ENCODE measurements at places on chromosomes 12 and 14.

DNA sequence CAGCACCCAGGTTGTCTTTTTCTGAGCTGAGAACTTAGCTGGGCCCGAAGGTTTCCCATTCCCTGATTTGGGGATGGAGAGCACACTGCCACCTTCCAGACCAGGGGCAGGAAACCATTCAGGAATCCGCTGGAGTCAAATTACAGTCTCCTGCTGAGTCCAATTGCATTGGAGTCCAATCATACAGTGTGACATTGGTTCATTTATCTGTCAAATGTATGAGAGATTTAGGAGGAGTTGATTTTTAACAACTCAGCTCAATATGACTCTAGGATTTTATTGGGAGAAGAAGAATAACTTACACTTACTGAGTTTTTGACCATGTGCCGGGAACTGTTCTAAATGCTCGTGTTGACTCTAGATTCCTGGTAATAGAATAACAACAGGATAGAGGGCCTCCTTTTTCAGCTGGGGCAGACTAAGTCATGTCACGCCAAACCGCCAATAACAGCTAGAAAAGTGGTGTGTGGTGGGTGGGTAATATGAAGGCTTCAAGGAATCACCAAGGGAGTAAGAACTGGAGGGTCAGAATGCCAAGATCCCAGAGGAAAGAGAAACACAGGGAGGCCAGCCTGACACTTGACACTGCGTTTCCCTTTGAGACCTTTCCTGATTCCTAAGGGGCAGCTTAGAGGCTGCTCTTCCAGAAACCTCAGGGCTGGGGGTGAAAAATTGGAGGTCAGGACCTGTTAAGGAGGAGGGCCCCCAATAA is 11.5 kb downstream of the SYNDIG1L start:
- DNase-seq: no peak

DNA sequence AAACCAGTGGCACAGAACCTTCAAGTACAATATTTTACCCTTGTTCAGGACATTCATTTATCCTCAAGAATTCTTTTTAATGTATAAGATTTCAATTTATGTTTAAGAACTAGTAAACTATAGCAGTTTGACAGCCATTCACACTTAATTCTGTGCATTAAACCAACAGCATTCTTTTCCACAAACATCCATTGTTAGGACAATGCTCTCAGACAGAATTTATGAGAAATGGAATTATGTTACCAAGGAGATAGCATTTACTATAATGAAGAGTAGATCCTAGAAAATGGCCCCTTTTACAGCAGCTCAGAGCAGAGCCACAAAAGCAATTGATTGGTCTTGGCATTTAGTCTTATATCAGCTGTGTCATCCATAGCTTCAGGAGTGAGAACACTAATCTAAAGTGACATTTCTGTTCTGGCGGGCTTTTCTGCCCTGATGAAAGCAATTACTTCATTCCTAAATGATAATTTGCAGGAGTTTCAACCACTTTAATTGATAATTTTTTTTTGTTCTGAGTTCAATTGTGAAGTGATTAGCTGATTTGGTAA is 268.9 kb downstream of the NPAS3 start:
- no peak for DNase-seq

- no peak for DNase-seq
Measured at GRCh38 chr12:49328816-49329215, 5.8 kb downstream of the TROAP start.

- no peak for DNase-seq
Measured at GRCh38 chr14:22623047-22623446, 21.1 kb downstream of the OR6J1 start.

DNA sequence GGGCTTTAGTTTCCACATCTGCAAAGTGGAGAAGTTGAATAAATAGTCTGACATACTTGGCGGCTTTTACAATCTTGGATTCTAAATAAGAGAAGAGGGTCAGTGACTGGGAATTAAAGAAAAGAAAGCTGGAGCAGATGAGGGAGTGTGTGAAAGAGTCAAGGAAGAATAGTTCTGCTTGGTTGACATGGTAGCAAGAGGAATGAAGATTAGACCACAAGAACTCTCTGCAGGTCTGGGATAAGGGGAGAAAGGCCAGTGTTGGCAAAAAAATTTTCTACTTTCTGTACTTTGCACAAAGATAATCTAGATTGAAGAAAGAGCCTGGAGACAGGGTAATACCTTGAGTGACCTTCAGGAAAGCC is 5.9 kb downstream of the ITGB7 start:
- DNase-seq: no peak

GRCh38 chr14:23485326-23485725 is 15.8 kb downstream of the NGDN start:
- DNase-seq: no peak

DNA sequence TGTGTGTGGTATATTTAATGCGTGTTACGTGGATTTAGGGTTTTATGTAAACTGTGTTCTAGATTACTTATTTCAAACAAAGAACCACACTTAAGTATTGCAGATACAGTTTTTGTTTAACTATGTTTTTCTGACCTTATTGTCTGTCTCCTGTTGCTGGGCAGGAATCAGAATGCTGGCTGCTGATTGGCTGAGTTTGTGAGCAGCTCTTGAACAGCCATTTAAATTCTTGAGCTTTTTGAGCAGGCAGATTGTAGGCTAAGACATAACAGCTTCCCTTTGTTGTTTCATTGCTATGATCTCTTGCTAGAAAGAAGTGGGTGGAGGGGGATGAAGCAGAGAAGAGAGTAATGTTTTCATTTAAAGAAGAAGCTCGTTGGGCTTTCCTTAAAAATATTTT is 52.2 kb downstream of the ATF7IP start:
- DNase-seq: peak; percentile 77

GRCh38 chr14:103742499-103743255 is 27.1 kb downstream of the ZFYVE21 start:
- no peak for DNase-seq

DNA sequence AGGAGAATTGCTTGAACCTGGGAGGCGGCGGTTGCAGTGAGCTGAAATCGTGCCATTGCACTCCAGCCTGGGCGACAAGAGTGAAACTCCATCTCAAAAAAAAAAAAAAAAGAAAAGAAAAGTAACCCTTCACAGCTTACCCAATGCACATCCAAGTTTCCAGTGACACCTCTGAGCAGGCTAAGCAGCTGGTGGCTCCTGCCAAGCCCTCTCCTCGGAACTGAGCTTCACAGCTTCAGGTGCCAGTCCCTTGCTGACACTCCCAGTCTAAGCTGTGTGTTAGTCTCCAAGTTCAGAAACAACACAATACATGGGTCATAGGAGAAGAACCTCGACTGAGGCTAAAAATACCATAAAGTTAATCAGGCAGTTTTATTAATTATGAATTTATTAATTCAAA is 7.9 kb downstream of the CD9 start:
- no peak for DNase-seq

GRCh38 chr14:36941783-36942521 is 230.5 kb downstream of the SLC25A21 start:
- peak; percentile 56 for DNase-seq

GRCh38 chr12:56884421-56884820 is 49.8 kb downstream of the SDR9C7 start:
- no peak for DNase-seq

DNA sequence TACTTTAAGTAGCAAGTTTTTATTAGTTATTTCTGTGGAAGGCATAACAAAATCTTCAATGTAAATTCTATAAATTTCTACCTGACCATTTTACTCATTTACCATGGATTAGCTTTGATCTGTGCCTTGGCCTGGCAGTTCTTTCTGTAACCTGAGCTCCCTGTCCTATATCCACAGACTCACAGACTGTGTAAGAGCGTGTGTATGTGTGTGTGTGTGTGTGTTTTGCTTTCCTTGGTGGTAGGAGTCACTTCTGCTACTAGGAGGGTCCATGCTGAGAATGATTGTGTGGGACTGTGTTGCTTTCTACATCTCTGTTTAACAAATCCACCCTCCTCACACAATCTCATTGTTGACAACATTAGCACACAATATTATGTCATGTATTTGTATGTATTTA is 221.2 kb upstream of the PELI2 start:
- no peak for DNase-seq

GRCh38 chr12:89571491-89572195 is 45.8 kb upstream of the POC1B start:
- DNase-seq: peak; percentile 81

GRCh38 chr12:132140918-132141841 is 2.9 kb downstream of the DDX51 start:
- no peak for DNase-seq

DNA sequence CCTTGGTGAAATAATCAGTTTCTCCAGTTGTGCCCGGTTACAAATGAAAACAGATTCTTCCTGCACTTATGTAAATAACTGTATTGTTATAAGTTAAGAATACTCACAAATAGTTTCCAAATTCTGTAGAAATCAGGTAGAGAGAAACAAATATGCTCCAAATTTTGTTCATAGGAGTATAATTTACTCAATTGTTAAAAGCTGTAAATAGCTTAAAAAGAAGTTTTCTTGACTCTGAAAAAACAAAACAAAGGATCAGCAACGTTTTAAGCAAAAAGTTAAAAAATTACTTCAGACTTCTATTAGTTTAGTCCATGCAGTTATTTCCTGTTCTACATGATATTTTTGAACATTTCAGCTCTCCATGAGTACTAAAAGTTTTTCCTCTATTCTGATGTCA is 30.0 kb upstream of the SLC38A4 start:
- DNase-seq: no peak

GRCh38 chr12:89319122-89319521 is 33.2 kb downstream of the DUSP6 start:
- DNase-seq: no peak

- no peak for DNase-seq
Measured at GRCh38 chr12:104272938-104273337, 30.6 kb upstream of the EID3 start.
